ENCODE measurements at places on chromosomes 11 and 22.

- no peak for DNase-seq
Measured at GRCh38 chr11:62458212-62459002, 39.6 kb downstream of the SCGB1A1 start.

DNA sequence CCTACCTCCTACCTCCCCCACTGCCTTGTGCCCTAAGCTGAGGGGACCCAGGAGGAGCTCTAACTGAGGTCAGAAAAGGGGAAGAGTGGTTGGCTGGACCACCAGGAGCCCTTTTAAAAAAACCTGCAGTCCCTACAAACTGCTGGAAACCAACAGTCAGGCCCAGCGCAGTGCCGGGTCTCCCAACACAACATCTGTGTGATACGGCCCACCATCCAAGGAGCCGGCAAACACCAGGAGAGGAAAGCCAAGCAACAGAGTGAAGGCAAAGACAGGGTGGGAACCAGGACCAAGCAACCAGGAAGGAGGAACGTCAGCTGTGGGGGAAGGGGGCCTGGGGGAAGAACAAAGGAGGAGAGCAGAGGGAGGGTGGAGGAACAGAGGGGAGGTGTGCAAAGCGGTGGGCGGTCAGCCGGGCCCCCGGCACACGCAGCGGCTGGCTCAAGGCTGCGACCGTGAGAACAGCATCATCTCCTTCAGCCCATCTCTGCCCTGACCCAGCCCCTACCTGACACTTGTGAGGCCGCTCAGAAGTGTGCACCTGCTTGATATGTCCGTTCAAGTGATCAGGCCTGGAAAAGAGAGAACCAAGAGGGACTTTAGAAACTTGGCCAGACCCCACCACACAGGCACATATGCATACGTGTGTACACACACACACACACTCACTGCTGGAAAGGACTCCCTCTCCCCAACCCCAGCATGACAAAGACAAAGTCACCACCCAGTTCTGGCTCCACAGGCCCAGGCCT is 3.6 kb downstream of the PATZ1 start:
- DNase-seq = no peak

GRCh38 chr11:86630229-86630981 is 42.0 kb downstream of the ME3 start:
- DNase-seq = no peak

DNA sequence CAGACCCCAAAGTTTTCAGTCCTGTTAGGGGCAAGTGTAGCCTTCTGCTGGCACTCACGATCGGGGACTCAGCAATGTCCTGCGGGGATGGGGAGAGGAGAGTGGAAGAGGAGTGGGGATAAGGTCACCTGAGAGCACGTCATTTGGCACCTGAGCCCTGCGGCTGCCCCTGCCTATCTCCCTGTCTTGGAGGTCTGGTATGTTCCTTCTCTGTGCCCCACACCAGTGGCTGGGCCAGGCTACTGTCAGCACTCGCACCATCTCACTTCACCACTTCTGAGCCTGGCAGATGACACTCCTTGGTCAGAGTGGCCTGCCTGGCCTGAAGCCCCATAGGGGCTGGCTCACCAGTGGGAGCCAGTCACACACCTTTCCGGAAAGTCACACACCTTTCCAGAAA is 20.1 kb upstream of the CHADL start:
- DNase-seq = no peak

- DNase-seq = no peak
Measured at GRCh38 chr11:16796311-16796710, 57.9 kb downstream of the C11orf58 start.

DNA sequence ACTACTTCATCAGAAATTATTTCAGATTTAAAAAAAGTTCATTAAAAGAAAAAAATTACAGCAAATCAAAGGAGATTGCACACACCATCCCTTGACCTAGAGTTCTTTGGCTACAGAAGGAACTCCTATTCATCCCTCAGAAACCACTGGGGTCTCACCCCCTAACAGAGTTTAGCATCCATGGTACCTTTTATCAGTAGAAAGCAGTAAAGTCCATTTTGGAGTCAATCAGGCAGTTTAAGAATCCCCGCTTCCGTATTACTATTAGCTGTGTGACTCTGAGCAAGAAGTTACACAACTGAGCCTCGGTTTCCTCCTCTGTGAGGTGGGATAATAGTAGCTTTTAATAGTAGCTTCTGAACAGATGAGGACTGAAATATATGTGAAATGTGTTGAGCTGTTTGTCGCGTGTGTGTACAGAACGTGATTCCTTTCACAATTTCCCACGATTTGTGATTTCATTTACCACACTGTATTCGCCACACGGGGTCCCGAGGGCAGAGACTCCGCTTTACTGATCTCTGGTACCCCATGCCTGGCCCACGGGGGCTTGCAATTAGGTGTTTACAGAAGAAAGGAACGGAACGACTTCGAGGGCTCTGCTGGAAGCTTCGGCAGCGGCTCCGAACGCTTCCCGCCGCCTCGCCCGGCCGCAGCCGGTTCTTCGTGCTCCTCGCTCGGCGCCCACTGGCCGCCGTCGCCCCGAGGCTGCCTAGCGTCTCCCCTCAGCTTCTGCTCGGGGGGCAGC is 72.5 kb upstream of the ZBED5 start:
- no peak for DNase-seq

- DNase-seq = no peak
Measured at GRCh38 chr11:27868709-27869108, 168.5 kb upstream of the BDNF start.

- no peak for DNase-seq
Measured at GRCh38 chr11:17376493-17376892, 12.0 kb downstream of the KCNJ11 start.

DNA sequence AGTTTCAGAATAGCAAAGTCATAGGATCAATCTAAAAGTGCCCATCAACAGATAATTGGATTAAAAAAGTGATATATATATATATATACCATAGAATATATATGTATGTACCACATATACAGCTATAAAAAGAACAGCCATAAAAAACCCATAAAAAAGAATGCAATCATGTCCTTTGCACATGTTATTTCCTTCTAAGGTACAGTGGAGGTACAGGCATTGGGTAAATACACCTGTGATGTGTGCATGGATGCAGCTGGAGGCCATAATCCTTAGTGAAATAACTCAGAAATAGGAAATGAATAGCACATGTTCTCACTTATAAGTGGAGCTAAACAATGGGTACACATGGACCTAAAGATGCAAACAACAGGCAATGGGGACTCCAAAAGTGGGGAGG is 7.1 kb upstream of the DKK3 start:
- DNase-seq = no peak

GRCh38 chr11:109309153-109309552 is 112.8 kb upstream of the C11orf87 start:
- DNase-seq = no peak

DNA sequence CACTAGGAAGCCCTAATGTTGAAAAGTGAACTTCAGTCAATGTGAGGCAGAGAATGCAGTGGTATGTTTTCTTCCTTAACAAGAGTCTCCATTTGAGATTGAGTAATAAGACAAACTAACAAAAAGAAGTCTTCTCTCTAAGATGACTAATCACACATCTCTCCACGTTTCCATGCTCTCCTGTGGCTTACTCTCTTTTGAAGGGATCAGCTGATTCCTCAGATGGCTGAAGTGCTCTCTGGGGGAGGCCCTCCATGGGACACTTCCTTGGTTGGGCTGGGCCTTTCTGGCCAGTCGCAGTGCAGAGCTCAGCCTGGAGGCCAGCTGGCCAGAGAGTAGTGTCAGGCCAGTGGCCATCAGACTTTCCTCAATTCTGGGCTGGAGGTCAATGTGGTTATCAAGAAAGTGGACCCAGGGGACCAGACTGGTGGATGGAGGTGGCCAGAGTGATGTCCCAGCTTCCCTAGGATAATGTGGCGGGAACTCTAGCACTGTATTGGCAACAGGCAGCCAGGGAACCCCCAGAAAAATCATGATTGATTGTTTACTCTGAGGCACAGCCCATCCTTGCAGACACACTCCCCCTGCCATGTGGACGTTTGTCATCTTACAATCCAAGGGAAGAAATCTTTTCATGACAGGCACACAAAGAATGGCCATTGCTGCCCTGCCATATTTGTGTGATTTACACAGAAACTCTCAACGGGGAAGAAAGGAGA is 14.5 kb downstream of the CSRP3 start:
- DNase-seq = no peak

GRCh38 chr11:69599502-69599901 is 41.5 kb upstream of the CCND1 start:
- no peak for DNase-seq

GRCh38 chr11:129451524-129451923 is 75.9 kb downstream of the BARX2 start:
- DNase-seq = no peak

DNA sequence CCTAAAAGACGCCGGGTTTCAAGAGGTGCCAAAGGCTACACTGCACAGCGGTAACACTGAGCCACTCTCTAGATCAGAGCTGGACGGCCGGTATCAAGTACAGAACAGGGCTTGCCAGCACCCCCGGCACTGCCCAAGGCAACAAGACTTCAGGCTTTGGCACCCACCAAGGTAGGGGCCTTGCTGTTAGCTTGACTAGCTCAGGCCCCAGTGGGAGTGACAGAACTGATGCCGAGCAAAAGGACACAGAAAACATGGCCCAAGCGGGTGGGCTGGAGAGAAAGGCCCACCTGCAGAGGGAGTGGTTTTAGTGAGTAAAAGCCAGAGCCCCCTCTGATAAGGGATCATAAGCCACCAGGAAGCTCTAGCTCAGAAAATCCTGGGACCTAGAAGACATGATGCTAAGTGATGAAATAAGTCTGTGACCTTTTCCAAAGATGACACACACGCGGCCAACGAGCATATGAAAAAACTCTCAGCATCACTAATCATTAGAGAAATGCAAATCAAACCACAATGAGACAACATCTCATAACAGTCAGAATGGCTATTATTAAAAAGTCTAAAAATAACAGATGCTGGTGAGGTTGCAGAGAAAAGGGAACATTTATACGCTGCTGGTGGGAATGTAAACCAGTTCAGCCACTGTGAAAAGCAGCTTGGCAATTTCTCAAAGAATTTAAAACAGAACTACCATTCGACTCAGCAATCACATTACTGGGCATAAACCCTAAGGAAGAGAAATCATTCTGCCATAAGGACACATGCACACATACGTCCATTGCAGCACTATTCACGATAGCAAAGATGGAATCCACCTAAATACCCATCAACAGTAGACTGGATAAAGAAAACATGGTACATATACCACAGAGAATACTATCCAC is 12.9 kb downstream of the EHD1 start:
- DNase-seq = no peak

DNA sequence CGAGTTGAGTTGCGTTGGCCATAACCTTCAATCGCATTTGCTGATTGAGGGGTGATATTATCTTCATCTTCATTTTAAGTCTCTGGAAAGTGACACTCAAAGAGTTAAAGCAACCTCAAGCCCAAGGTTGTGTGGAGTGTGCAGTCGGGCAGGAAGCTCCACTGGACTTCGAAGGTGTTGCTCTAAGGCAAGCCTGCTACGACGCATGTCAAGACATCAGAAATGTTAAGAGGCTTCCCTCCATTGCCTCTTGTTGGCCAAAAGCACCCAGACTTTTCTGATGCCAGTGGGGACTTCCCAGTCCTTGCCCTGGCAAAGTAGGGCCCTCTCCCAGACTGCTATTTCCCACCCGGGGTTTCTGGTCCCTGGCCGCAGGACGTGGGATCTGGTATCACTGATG is 23.6 kb upstream of the SCGB1D1 start:
- no peak for DNase-seq

DNA sequence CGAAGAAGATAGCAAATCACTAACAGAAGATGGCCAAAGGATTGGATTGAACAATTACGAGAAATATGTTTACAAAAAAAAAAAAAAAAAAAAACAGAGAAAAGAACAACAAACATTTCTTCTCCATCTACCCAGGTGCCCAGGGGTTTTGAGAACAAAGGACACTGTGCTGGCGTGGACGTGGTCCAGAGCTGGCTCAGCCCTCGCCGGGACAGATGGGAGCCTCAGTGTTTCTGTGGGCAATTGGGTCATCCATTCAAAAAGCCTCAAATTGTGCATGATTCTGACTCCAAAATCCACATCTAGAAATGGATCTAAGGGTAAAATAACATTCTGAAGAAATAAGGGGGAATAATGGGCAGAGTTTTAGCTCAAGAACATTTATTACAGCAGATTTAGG is 63.1 kb downstream of the DHCR7 start:
- no peak for DNase-seq

- DNase-seq = no peak
Measured at GRCh38 chr22:16827506-16827905, 2.3 kb upstream of the XKR3 start.

DNA sequence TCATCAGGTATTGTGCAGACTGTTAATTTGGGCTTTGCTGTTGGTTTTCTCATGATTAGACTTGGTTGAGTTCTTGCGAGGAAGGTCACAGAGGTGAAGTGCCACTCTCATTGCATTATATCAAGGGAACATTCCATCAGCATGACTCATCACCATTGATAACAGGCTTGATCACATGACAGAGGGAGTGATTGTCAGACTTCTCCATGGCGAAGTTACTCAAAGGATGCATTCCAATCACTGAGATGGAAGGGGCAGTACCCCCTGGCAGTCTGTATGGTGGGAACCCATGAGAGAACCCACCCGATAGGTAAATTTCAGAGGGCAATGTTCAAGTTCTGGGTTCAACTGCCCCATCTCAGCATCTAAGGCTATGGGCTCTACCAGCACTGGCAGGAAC is 19.4 kb upstream of the P2RY2 start:
- no peak for DNase-seq

DNA sequence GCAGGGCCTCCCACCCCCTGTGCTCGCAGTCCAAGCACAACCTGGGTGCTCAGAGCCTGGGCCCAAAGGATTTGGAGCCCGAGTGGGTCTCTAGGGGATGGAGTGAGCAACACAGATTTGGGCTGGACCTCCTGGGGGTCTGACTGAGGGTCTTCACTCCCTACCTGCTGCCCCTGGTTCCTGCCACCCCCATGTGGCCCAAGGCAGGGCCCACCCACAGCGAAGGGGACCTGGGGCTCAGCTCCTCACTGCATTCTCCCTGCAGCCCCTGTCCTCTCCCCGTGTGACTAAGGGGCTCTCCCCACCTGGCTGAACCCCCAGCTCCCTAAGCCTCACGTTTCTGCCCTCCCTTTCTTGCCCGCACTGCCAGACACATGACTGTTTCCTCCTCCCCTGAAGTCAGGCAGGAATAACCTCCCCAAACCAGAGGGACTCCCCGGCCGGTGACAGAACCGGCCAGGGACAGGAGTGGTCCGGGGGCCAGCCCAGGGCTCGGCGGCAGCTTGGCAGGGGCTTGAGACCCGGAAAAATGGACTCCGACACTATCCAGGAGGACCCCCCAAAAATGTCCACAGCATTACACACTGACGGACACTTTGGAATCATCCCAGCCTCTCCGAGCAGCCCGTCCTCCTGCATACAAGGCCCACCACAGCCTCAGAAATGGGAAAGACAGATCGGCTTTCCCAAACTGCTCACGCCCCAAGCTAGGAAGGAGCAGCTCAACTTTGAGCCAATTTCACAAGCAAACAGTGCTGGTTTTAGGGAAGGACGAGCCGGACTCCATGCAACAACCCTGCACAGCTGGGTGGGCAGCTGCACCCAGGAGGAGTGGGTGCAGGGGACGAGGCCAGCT is 57.8 kb downstream of the BRD1 start:
- DNase-seq = no peak

DNA sequence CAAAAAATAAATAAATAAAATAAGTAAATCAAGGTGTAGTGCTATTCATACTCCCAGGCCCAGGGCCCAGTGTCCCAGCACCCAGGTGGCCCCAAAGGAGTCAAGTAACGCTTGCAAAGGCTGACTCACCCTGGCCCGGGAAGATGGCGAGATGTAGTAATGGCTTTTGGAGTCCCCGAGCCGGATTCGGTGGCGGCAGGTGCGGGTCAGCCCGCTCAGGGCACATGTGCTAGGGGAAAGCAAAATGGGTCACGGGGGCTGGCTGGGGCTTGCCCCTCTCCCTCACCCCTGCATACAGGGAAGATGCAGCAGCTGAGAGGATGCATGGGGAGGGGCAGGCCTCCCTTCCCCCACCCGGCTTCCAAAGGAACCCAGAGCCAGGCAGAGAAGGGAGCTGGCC is 11.0 kb upstream of the FADS3 start:
- no peak for DNase-seq
